ENCODE measurements at places on chromosomes 1 and 21. TPM values are rescaled to one million over a fixed set of nuclear protein-coding genes. Genes with fewer than 3 reads are reported as not detected.

Gene VWA1
- 16.9 TPM for total RNA-seq

Gene GLUL
- total RNA-seq: 573 TPM

GRCh38 chr1:41045740-41046139 lies 24.2 kb upstream of the SLFNL1 start:
- no peak for DNase-seq
- H3K4me3 ChIP-seq: no peak overlapping the region
- H3K27me3 ChIP-seq: no peaks in the 10 kb centered on the region
- H3K27ac ChIP-seq: no peak overlapping the region

GRCh38 chr1:61708953-61709907 lies 15.7 kb downstream of the TM2D1 start:
- H3K27ac ChIP-seq: no peak overlapping the region
- no peak overlapping the region for H3K4me3 ChIP-seq
- H3K36me3 ChIP-seq: no peaks in the 10 kb centered on the region
- peaks cover 17% of the 10 kb centered on the region for H3K4me1 ChIP-seq

Gene LAMC1
- 80.9 TPM for total RNA-seq

Gene USP48
- 35.9 TPM for total RNA-seq

- no peaks in the 10 kb centered on the region for H3K4me1 ChIP-seq
- H3K27me3 ChIP-seq: no peaks in the 10 kb centered on the region
- H3K27ac ChIP-seq: no peak overlapping the region
- no peak for DNase-seq
- no peaks in the 10 kb centered on the region for H3K36me3 ChIP-seq
- no peak overlapping the region for H3K4me3 ChIP-seq
These were observed 310.0 kb downstream of the LMO4 start for GRCh38 chr1:87638636-87639035.

Gene CHODL
- total RNA-seq: 0.25 TPM

Gene RFX5
- 51.8 TPM for total RNA-seq

Gene LRRC47
- 43.3 TPM for total RNA-seq

Gene SLC30A10
- total RNA-seq: 0.35 TPM

DNA sequence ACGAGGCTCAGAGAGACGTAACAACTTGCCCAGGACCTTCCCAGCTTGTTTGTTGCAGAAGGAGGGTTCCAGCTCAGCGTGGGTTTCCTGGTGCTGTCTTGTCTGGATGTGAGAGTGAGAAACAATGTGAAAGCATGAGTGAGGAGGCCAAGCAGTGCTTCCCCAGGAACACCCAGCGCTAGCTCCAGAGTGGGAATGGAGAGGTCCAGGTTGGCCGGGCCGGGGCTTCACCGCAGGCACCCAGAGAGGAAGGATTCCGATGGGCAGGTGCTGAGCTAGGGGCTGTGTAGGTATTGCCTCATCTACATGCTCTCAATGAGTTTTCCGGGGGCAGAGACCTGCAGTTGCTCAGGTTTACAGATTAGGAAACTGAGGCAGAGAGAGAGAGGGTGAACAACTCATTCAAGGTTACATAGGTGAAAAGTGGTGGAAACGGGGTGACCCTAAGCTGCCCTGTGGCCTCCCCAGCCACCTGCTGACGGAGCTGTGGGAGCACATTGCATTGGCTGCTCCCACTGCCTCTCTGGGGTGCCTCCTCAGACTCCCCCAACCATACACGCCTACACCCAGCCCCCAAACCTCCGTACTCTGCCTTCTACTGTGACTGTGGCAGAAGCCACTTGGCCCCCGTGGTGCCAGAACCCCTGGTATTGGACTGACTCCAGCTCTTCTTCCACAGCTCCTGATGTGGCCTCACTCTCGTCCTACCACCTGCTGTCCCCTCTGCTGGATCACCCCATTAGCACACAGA lies 51.2 kb downstream of the B3GALT5 start:
- no peak overlapping the region for H3K27ac ChIP-seq
- no peak overlapping the region for H3K4me3 ChIP-seq
- DNase-seq: no peak

- H3K36me3 ChIP-seq: no peaks in the 10 kb centered on the region
- H3K27ac ChIP-seq: no peak overlapping the region
- H3K27me3 ChIP-seq: no peaks in the 10 kb centered on the region
These were observed 408.8 kb upstream of the DAB1 start for GRCh38 chr1:57832612-57833011.

DNA sequence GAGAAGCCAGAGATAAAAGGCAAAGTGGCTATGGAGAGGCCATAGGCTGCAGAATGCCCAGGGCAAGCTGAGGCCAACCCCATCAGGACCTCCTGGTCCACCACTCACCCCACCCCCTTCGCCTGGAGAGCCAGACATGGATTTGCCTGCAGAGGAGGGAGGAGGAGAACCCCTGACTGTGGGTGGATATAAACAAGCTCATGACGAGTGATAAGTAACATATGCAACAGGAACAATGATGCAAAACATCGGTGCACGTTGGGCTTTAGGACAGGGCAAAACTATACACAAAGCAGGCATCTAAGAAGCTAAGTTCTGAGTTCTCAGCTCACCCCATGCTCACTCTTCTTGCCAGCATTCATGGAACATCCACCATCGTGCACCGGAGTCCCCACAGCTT lies 150.3 kb downstream of the ETS2 start:
- H3K27me3 ChIP-seq: no peaks in the 10 kb centered on the region
- H3K4me3 ChIP-seq: no peak overlapping the region
- no peak for DNase-seq
- H3K36me3 ChIP-seq: no peaks in the 10 kb centered on the region
- no peak overlapping the region for H3K27ac ChIP-seq

GRCh38 chr21:26967062-26967913 lies at the start of gene ADAMTS5:
Gene ADAMTS5 (minus strand): TSS chr21:26967088. CDS start chr21:26966391, 697 bp downstream.
- H3K27me3 ChIP-seq: peaks cover 14% of the 10 kb centered on the region
- no peaks in the 10 kb centered on the region for H3K4me1 ChIP-seq
- peak within 1 kb of the TSS; percentile 16 for H3K4me3 ChIP-seq
- H3K36me3 ChIP-seq: no peaks in the 10 kb centered on the region

- H3K27me3 ChIP-seq: no peaks in the 10 kb centered on the region
- no peak overlapping the region for H3K4me3 ChIP-seq
- no peak overlapping the region for H3K27ac ChIP-seq
- DNase-seq: no peak
- H3K36me3 ChIP-seq: no peaks in the 10 kb centered on the region
- no peaks in the 10 kb centered on the region for H3K4me1 ChIP-seq
These were observed 45.3 kb downstream of the PIK3CD start for GRCh38 chr1:9696793-9697192.

GRCh38 chr21:33374450-33375096 lies 28.6 kb upstream of the IFNGR2 start:
- no peak overlapping the region for H3K4me3 ChIP-seq
- peak; percentile 79 for DNase-seq
- peaks cover 6% of the 10 kb centered on the region for H3K4me1 ChIP-seq
- no peak overlapping the region for H3K27ac ChIP-seq
- no peaks in the 10 kb centered on the region for H3K27me3 ChIP-seq

DNA sequence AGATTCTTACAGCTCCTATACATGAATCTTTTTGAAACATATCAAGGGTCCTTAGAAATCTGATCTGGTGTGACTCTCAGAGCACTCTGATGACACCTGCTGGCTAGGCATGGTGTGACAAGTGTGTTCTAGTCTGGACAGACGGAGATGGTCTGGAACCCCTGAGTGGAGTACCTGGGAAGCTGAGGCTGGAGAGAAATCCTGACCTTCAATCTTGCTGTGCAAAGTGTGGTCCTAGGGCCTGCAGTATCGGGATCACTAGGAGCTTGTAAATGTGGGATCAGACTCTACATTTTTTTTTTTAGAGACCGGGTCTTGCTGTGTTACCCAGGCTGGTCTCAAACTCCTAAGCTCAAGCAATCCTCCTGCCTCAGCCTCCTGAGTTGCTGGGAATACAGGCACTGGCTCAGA lies 78.6 kb upstream of the SOD1 start:
- no peak overlapping the region for H3K4me3 ChIP-seq
- no peaks in the 10 kb centered on the region for H3K36me3 ChIP-seq
- no peaks in the 10 kb centered on the region for H3K4me1 ChIP-seq

DNA sequence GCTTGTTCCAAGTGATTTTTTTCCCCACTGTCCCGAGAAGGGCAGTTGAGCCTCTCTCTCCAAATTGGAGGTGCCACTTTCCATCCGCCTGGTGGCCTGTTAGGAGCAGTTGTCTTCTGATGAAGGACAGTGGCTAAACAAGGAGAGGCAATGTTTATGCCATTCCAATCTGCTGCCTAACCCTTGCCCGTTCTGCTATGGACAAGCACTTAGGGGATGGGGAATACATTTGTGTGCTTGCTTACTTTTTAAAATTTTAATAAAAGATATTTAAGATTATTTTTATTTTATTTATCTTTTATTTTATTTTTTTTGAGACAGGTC lies 12.0 kb downstream of the COQ8A start:
- peak; percentile 4 for DNase-seq
- H3K36me3 ChIP-seq: no peaks in the 10 kb centered on the region
- no peaks in the 10 kb centered on the region for H3K27me3 ChIP-seq
- H3K4me3 ChIP-seq: no peak overlapping the region

Gene RIPPLY3
- 0.41 TPM for total RNA-seq

DNA sequence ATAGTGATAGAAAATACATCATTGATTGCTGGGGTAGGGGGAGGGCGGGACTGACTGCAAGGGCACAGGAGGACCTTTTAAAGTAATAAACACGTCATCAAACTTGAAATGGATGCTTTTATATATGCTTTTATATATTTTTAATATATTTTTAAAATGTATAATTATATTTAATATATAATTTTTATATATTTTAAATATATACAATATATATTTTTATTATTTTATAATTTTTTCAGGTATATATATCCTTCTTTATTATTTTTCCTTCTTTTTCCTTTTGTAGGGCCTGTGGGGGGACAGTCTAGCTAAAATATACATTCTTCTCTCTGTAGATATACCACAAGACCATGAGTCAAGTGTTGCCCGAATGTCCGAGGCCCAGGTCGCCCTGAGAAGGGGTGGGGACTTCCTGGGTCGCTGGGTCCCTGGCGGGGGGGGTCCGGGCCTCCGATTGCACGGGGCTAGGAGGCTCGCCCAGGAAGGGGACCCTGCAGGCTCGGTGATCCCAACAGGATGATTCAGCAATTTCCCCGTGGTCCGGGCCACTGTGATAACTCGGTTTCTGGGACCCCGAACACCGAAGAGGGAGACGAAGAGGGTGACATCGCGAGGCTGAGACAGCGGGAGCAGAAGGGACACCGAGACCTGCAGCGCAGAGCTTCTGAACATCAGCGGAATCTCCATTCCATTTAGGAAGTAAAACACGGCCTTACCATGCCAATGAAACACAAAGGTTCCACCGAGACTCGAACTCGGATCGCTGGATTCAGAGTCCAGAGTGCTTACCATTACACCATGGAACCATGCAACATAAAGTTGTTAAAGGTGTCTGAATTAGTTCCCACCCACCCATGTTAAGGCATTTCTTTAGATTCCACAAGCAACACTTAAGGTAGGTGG lies 112.5 kb upstream of the NBPF11 start:
- no peaks in the 10 kb centered on the region for H3K36me3 ChIP-seq
- H3K4me3 ChIP-seq: no peak overlapping the region
- DNase-seq: no peak

Gene CRYAA
- not detected for total RNA-seq

DNA sequence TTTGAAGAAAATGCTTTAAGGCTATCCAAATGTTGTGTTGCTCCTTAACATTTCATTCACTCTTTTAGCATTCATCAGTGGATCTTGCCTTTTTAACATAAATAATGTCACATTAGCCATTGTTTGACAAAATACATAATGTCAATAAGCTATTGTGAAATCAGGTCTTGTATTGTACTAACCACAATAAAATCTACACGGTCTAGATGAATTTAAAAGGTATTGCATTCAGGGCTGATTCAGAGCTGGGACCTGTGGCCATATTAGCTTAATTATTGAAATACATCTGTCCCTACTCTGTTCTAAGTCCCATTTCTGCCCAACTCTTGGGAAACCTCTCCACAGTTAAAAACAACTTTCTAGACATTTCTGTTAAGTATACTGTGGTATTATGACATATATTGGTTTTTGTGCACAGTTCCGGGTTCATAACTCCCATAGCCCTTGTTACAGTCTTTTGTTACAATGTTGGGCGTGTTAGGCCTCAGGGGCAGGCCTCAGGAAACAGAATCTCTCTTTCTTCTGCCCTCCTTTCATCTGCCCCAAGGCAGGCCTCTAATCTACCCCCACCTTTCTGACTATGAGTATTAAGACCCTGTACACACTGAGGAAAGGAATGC lies 44.7 kb upstream of the CITED4 start:
- no peak for DNase-seq
- no peaks in the 10 kb centered on the region for H3K4me1 ChIP-seq
- no peak overlapping the region for H3K4me3 ChIP-seq
- H3K36me3 ChIP-seq: no peaks in the 10 kb centered on the region
- H3K27ac ChIP-seq: no peak overlapping the region
- H3K27me3 ChIP-seq: no peaks in the 10 kb centered on the region

DNA sequence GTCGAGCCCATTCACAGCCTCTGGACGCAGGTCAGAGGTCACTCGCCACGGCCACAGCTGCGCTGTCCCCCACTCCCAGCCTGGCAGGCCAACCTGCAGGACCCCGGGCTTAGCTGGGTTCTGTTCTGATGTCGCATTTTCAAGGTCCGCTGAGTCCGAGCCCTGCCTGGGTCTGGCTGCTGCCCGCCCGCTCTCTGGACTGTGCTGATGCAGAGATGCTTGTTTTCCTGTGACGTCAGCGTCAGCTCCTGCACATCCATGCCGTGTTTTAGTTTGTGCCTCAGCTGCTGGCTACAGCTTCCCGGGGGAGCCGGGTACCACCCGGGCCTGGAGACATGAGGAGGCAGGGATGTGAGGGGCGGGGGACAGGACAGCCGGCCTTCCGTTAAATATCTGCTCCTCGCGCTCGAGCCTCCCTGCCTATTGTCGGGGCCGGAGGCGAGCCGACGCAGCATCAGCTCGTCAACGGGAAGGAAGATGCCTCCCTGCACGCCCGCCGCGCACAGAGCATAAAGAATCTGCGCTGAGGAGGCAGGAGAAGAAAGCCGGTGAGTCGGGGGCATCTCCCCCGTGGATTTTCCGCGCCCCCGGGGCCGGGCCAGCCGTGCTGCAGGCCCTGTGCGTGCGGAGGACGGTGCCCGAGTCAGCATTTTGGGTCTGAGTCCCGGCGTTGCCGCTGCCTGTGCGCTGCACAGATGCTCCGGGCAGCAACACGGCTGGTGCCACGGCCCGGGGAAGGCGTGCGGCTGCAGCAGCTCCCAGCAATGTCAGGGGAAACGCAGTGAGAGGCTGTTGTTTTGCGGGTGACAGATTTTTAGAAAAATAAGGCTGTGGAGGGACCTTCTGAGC lies 23.4 kb downstream of the PRKCZ start:
- H3K4me1 ChIP-seq: no peaks in the 10 kb centered on the region
- no peak for DNase-seq
- no peak overlapping the region for H3K4me3 ChIP-seq
- H3K36me3 ChIP-seq: no peaks in the 10 kb centered on the region
- no peaks in the 10 kb centered on the region for H3K27me3 ChIP-seq
- H3K27ac ChIP-seq: no peak overlapping the region

DNA sequence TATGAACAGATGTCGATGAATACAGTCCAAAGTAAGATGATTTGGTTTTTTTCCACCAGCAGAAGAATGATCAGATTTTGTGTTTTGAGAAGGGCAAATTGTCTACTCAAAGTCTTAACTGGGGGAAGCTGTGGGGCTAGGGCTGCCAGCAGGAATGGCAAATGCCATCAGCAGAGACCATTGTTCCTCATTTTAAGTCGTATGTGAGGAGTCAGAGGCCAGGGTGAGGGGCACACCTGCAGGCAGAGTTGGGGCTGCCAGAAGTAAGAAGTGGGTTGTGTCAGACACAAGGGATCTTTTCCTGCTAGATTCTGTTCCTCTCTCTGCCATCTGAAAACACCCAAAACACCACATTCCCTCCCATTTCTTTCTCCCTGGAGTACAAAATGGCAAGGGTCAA lies 8.7 kb downstream of the PARK7 start:
- H3K4me3 ChIP-seq: no peak overlapping the region
- H3K36me3 ChIP-seq: peaks cover 74% of the 10 kb centered on the region
- DNase-seq: no peak
- H3K4me1 ChIP-seq: peaks cover 25% of the 10 kb centered on the region
- no peak overlapping the region for H3K27ac ChIP-seq

Measured in adrenal gland (tissue), 19 donors.